Naive B cell (primary cell): ENCODE measurements at places on chromosomes 6 and 20.
A peak's percentile ranks its signal among the peaks of the same experiment; 100 is the strongest.

DNA sequence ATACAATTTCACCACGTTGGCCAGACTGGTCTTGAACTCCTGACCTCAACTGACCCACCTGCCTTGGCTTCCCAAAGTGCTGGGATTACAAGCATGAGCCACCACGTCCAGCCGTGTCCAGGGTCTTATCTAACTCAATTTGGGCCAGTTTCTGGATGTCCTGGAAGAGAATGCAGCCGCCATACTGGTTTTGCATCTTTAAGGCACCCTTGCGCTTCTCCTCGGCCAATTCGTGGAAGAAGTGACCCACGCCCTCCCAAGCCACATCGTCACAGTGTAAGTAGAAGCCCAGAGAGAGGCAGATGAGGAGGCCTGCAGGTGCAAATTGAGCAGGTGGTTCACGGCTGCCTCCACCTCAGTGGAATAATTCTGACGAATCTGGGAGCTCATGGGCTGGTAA, 3.7 kb upstream of the ZNF335 start:
- no peak for DNase-seq

DNA sequence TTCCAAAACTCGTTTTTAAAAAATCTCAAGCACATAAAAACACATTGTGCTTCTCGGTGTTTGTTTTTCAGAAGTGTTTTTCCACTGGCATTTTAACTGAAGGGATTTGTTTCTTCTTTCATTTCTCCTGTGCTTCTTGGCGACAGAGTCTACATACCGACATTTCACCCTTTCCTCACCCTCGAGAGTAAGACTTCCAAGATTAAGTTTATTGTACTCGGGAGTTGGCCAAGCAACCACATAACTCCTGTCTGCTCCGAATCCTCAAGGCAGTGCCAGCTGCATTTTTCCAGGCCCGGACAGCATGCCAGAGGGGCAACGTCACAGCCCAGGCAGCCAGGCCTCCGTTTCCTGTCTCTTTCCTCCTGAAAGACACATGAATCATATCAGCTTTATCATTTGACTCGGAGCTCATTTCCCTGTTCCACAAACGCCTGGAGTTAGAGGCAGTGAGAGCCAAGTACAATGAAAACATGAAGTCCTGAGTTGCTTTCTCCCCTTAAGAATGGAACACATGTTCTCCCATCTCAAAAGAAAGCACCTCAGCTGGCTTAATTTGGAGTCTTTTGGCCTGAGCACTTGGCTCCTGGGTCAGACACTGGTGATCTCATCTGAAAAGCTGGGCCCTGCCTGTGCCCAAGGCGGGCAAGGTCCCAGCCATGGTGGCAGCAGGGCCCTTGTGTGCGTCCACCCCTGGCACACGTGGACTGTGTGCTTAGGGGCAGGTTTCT, 23.2 kb upstream of the FAM50B start:
- no peak for DNase-seq

- DNase-seq = no peak
Observed at GRCh38 chr6:98833057-98833306, 1.4 kb upstream of the POU3F2 start.

DNA sequence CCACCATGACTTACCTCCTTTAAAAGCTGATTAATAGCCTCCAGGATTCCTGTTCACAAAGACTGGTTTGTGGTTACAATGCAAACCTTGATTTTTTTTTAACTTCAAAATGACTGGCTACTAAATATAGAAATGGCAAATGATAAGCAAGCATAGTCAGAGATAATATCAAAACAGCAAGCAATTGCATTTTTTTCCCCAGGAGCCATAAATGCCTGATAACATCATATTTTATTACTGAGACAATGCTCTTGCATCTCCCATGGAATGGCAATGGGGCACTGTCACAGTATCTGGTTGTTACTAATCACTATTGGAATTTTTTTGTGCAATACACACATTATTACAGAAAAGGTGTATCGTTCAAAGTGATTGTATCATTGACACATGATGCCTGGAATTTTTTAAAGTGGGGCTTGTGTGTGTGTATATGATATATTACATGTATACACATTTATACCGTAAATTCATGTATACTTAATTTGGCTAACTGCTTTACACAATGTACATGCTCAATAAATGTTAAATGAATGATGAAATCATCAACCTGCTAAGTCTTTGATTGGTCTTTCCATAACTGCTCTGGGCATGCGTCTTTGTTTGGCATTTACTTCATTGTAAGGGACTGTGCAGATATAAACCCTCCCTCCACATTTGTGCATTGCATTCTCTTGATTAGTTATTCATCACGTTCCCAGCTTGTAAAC, 980 bp upstream of the SALL4 start:
- DNase-seq = no peak

DNA sequence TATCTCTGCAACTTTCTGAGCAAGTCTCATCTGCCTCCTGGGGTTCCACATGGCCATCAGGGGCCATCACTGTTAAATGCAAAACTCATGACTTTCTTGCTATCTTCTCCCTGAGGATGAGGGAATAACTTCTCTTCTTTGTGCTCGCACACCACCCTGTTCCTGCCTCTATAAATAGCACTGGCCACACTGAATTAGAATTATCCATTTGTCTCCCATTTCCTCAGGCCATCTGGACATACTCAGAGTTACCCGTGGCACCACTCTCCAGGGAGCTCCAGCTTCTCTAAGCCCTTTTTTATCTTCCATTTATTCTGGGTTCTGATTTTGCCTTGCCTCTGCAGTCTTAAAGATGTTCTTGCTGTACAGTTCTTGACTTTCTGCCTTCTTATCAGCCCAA, 72.8 kb upstream of the ECI2 start:
- no peak for DNase-seq

GRCh38 chr6:131572686-131573415, at the start of gene ARG1:
TSS of gene ARG1 (plus strand) at chr6:131573226. CDS start at chr6:131573283, 57 bp downstream.
- no peak for DNase-seq

- no peak for DNase-seq
Observed at GRCh38 chr6:135753196-135753595, 98.3 kb upstream of the PDE7B start.

GRCh38 chr20:13913131-13913530, 77.3 kb downstream of the SEL1L2 start:
- DNase-seq = no peak

DNA sequence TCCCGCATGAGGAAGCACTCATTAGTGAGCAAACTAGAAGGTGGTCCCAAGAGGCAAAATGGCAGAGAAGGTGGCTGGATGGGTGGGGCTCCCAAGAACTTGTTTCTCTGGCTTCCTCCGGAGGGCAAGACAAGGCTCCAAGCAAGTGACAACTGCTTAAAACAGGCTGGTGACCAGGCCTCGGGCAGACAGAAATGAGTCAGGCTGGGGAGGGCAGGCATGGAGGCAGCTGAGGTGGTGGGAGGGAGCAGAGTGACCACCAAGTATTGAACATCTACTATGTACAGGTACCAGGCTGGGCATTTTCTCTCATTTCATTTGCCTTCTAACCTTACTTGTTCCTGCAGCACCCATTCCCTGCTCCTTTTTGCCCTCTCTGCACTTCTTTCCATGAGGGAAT, 33.4 kb downstream of the TNXB start:
- no peak for DNase-seq

DNA sequence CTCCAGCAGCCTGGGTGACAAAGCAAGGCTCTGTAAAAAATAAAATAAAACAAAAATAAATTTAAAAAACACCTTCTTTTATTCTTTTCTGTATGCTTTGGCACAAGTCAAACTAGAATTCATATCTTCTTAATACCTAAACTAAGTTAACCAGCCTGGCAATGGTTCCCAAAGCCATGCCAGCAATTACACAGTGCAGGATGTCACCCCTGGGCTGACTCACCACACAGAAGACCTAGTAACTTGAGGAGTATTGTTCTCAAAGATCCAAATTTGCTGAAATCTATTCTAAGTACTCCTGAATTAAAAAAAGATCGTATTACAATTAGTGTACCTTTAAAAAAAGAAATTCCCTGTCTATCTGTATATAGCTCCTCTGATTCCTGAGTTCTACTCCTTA, 162.7 kb upstream of the SGK1 start:
- no peak for DNase-seq

- peak; percentile 89 for DNase-seq
Observed at GRCh38 chr6:37171970-37172812, 2.2 kb downstream of the PIM1 start.

DNA sequence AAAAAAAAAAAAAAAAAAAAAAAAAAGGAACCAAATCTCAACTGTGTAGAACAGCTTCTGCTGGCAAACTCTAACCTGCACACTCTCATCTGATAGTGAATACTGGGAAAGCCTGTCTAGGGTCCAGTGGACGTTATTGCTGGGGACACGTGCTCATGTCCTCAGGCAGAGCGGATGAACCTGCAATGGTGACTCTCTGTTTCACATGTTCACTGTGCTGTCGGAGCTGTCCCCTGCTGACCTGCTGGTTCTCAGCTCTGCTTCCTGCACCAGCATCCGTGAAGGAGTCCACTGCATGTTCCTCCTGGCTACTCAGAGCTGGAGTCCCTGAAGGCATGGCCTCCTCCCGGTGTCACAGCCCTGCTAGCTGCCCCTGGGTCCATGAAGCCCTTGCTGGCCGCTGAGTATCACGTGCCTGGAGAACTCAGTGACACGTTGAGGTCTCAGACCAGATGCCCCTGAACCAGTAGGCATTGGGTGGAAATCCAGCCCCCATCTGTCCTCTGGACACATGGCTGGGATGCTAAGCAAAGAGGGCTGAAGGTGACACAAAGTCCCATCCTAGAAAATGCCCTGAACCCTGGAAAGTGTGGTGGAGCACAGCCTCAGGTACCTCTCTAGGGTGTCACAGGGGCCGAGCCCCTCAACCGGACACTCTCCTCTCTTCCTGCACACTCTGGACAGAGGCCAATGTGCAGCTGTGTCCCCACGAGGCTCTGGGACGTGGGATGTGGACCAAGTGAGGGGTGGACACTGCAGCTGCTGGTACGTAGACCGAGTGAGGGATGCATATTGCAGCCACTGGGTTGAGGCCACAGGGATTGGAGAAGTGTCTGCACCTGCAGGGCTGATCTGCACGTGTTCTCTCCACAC, 54.9 kb upstream of the FRMD1 start:
- DNase-seq = no peak

DNA sequence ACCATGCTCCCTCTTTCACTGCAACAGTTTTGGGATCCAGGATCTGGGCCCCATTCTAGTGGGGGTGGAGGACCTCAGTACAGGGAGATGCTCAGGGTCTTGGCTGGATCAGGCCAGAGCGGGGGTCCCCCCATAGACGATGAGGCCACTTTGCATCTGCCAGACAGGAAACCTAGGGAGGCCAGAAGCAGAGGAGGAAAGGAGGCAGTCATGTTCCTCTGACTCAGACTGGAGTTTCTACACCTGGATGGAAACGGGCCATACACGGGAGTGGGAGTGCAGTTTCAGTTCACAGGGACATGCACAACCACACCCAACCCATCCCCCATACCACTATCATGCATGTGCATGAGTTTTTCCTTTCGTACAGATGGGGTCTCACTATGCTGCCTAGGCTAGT, 3.6 kb upstream of the EMILIN3 start:
- DNase-seq = no peak

- no peak for DNase-seq
Observed at GRCh38 chr6:97081010-97081590, 156.6 kb downstream of the KLHL32 start.

DNA sequence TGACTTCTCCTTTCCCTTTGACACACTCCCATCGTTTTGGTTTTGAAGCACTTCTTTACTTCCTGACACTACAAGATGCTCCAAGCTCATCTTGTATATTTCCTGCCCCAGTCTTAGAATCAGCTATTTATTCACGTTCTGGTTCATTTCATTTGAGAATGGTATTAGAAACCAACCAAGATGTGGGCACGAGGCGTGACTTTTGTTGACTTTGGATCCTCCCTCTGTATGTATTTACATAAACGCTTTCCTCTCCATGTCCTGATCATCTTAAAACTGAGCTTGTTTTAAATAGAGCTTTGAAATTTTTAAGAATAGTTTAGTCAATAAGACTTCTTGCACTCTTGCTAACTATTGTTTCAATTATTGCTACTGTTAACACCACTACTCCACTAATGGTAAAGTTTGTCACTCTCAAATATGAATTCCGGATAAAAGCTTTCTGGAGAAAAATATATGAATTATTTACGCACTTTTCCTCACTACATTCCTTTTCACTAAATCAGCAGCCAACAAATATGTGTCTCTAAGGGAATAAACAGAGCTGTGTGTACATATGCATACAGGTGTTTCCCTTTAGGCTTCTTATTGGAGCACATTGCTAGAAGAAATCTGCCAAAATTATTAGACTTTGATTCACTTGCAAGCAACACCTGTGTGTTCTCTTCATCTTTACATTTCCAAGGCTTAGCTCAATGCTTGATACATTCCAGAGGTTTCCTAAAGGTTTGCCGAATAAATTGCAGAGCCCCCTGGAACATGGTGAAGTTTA, 77.3 kb upstream of the TMEM244 start:
- DNase-seq = no peak

DNA sequence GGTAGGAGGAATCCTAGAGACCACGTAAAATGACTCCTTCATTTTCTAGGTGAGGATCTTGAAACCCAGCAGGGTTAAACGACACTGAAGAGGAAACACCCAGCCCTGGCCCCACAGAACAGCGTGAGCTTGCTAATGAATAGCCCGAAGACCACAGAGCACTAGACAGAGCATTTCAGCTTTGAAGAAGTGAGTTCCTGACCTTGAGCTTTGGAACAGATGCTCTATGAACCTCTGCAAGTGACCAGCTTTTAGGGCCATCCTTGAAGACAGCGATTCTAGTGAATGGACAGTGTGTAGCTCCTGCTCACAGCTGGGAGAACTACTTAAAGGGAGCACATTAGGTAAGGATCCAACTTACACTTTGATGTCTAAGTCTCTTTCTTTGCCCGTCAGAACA, 74.0 kb upstream of the FRMD1 start:
- no peak for DNase-seq

- no peak for DNase-seq
Observed at GRCh38 chr20:896501-897025, 19.6 kb downstream of the ANGPT4 start.

GRCh38 chr20:63942969-63943807, 13.0 kb downstream of the UCKL1 start:
- no peak for DNase-seq

DNA sequence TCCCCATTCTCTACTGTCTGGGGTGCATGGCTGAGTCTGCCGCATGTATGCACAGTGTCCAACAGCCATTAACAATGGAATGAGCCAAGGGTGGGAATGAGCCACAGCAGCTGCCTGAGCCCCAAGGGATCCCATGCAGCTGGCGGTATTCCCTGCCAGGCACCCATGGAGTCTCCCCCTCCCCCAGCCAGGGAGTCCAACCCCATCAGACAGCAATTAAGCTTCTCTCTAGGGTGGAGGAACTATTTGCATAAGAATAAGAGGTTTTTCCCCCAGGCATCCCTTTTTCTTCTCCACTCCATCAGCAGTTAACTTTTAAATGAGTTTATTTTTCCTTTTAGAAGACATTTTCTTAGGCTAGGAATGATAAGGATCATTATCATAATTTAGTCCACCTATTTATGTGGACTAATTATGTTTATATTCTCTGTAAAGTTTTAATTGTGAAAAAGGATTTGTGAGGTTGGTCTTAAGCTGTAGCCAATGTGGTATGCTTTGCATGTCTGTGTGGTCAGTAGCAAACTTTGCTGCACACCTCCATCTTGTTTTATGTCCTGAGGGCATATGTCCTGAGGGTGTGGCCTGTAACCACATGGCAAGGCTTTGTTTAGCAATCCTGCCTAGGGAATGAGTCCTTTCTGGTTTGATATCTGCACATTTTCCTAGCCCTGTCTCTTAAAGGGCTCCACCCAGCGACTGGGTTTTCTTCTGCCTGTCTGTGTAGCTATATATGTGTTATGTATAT, 158.9 kb upstream of the OLIG3 start:
- DNase-seq = no peak
